ENCODE measurements at places on chromosomes 5 and 9. TPM values are rescaled to one million over a fixed set of nuclear protein-coding genes. Genes with fewer than 3 reads are reported as not detected.

CCL28 gene
- 3.6 TPM for total RNA-seq

TAL2 gene
- total RNA-seq, result 0.46 TPM

PCDHB3 gene
- total RNA-seq, result not detected

ERAP2 gene
- 11.2 TPM for total RNA-seq

DCAF12 gene
- 35.5 TPM for total RNA-seq

PRRT1B gene
- not detected for total RNA-seq

EXD3 gene
- total RNA-seq, result 6.3 TPM

GRCh38 chr9:35729700-35730485 is 2.1 kb downstream of the TLN1 start:
- DNase-seq, result no peak
- H3K36me3 ChIP-seq, result peaks cover 8% of the 10 kb centered on the region
- no peaks in the 10 kb centered on the region for H3K27me3 ChIP-seq
- H3K4me3 ChIP-seq, result peak overlapping the region; percentile 93
- peak overlapping the region; percentile 92 for H3K27ac ChIP-seq

DNA sequence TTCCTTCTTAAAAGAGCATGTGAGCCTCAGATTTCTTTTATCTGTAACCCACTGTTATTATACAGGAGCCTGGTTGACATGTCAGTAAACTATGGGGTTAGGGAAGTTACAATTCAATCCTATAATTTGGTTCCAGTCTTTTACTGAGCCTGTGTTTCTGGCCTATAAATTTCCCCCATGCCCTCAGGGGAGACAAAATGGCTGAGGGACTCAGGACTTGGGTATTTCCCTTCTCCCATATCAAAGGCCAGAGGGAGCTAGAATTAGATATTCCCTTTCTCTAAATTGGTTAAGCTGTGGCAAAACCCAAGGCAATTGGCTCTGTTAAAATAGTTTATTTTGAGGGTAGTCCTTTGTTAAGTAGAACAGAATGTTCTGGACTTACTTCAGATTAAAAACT is 823.2 kb downstream of the TLE1 start:
- no peak overlapping the region for H3K27ac ChIP-seq
- no peaks in the 10 kb centered on the region for H3K36me3 ChIP-seq
- no peak for DNase-seq
- no peak overlapping the region for H3K4me3 ChIP-seq

- H3K36me3 ChIP-seq, result no peaks in the 10 kb centered on the region
- no peak for DNase-seq
- H3K27me3 ChIP-seq, result no peaks in the 10 kb centered on the region
- H3K4me1 ChIP-seq, result no peaks in the 10 kb centered on the region
- no peak overlapping the region for H3K4me3 ChIP-seq
These were observed 89.1 kb upstream of the NFIB start for GRCh38 chr9:14403081-14403480.

DNA sequence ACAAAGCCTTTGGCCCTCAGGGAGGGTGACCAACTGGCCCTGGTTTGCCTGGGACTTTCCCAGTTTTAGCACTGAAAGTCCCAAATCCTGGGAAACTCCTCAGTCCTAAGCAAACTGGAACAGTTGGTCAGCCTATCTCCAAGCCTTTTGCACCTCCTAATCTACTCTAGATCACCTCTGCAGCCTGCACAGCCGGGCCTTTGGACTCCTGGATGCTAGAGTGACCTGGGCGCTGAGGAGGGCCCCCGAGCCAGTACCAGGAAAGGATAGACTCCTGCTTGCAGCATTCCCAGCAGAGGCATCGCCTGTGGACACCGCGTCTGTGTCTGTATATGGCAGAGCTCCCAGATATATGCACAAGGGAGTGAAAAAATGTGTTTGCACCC is 15.1 kb downstream of the IRF1 start:
- no peaks in the 10 kb centered on the region for H3K27me3 ChIP-seq
- H3K4me3 ChIP-seq, result no peak overlapping the region
- peaks cover 44% of the 10 kb centered on the region for H3K4me1 ChIP-seq

DNA sequence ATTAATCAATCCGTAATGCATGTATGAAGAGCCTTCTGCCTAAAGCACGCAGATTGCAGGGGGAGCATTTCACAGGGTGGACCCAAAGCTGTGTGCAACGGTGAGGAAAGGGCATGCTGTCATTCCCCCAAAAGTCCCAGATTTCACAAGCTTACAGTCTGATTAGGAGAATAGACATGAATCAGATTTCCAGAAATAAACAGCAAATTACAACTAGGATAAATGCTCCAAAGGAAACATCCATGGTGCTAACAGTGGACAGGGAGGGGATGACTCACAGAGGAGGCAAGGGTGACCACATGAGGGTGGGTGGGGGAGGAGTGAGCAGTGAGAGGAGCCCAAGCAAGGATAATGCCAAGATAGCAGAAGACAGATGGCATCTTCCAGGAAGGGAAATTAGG is 258.4 kb upstream of the TAS2R1 start:
- DNase-seq, result no peak
- H3K27me3 ChIP-seq, result no peaks in the 10 kb centered on the region
- H3K27ac ChIP-seq, result no peak overlapping the region
- H3K4me1 ChIP-seq, result no peaks in the 10 kb centered on the region
- H3K36me3 ChIP-seq, result no peaks in the 10 kb centered on the region

GRCh38 chr5:91194824-91195381 is 188.2 kb downstream of the ARRDC3 start:
- H3K4me3 ChIP-seq, result no peak overlapping the region
- DNase-seq, result no peak
- H3K4me1 ChIP-seq, result no peaks in the 10 kb centered on the region
- H3K27me3 ChIP-seq, result no peaks in the 10 kb centered on the region
- no peaks in the 10 kb centered on the region for H3K36me3 ChIP-seq
- no peak overlapping the region for H3K27ac ChIP-seq

DNA sequence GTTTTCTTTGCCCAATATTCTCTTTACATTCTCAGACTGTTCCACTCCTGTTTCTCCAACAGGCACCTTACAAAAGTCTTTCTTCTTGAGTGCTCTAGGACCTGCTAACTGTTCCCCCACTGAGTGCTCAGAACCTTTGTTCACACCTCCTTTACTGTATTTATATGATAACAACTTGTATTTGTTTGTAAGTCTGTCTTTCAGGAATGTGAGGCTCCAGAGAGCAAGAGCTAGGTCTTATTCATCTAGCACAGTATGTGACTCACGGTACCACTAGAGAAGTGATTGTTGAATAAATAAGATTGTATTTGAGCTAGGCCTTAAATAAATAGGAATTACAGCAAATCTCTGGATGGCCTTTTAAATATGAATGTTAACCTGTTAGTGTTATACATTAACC is 42.5 kb upstream of the MYOT start:
- no peaks in the 10 kb centered on the region for H3K27me3 ChIP-seq
- DNase-seq, result no peak
- no peak overlapping the region for H3K27ac ChIP-seq
- no peaks in the 10 kb centered on the region for H3K36me3 ChIP-seq
- H3K4me1 ChIP-seq, result no peaks in the 10 kb centered on the region

DNA sequence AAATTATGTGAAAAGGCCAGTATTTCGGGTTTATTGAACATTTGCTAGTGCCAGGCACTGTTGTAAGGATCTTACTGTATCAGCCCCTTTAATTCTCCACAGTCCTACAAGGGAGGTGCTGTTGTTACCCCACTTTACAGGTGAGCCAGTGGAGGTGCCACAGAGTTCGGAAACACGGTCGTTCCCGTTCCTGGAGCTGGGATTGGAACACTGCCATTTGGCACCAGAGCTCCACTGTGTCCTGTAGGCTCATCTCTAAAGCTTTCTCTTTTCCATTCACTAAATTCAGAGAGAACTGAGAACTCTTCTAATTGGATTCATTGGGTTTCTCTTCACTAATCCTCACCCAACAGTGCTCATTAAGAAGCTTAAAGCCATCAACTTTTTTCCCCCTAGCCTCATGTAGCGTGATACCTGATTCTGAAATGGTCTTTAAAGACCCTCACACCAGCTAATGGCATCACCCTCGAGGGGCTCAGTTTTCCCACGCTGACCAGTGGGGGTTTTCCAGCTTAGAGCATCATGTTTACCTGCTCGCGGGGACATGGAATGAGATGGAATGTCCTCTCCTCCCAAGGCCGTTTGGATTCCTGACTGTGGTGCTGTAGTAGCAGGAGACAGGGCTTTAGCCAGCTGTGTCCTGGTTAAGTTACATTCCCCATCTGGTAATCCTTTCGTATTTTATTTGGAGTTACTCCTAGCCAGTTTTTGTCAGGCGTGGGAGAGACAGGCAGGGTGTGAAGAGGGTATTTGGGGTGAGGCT is 5.8 kb downstream of the ERGIC1 start:
- no peaks in the 10 kb centered on the region for H3K36me3 ChIP-seq
- H3K27me3 ChIP-seq, result no peaks in the 10 kb centered on the region
- no peak for DNase-seq
- H3K4me3 ChIP-seq, result no peak overlapping the region
- H3K27ac ChIP-seq, result no peak overlapping the region

- H3K36me3 ChIP-seq, result no peaks in the 10 kb centered on the region
- H3K27ac ChIP-seq, result no peak overlapping the region
- H3K4me1 ChIP-seq, result no peaks in the 10 kb centered on the region
- no peaks in the 10 kb centered on the region for H3K27me3 ChIP-seq
- no peak for DNase-seq
These were observed 90.5 kb downstream of the ADAMTS2 start for GRCh38 chr5:179254638-179255271.

GRCh38 chr9:111633389-111633736 is 2.2 kb downstream of the DNAJC25 start:
- no peak overlapping the region for H3K27ac ChIP-seq
- 0 out of 2 replicates have a peak, but pooled peaks cover 3% of the 10 kb centered on the region for H3K36me3 ChIP-seq
- H3K27me3 ChIP-seq, result no peaks in the 10 kb centered on the region
- DNase-seq, result no peak
- no peaks in the 10 kb centered on the region for H3K4me1 ChIP-seq

DNA sequence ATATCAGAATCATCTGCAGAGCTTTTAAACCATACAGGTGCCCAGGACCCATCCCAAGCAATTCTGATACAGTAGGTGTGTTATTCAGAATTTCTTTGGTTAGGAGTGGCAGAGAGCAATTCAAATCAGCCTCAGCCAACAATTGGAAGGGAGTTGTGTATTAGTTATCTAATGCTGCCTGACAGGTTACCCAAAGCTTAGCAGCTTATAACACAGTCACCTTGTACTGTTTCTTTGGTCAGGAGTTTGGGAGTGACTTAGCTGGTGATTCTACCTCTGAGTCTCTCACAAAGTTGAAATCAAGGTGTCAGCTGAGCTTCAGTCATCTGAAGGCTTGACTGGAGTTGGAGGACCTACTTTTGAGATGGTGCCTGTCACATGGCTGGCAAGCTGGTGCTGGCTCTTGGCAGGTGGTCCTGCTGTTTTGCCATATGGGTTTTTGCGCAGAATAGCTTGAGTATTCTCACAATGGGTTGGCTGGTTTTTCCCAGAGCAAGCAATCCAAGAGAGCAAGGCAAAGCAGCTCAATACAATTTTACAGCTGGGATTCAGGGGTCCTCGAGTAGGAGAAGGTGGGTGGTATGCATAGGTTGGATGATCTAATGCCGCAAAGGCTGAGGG is 18.7 kb upstream of the CARNMT1 start:
- H3K4me1 ChIP-seq, result no peaks in the 10 kb centered on the region
- H3K4me3 ChIP-seq, result no peak overlapping the region
- H3K27ac ChIP-seq, result no peak overlapping the region
- H3K27me3 ChIP-seq, result no peaks in the 10 kb centered on the region
- no peaks in the 10 kb centered on the region for H3K36me3 ChIP-seq
- no peak for DNase-seq

- no peak for DNase-seq
- H3K4me3 ChIP-seq, result no peak overlapping the region
- no peaks in the 10 kb centered on the region for H3K36me3 ChIP-seq
- no peaks in the 10 kb centered on the region for H3K27me3 ChIP-seq
- H3K27ac ChIP-seq, result no peak overlapping the region
These were observed 210.3 kb upstream of the TNC start for GRCh38 chr9:115328228-115328627.

- no peak overlapping the region for H3K4me3 ChIP-seq
- H3K36me3 ChIP-seq, result no peaks in the 10 kb centered on the region
- H3K4me1 ChIP-seq, result no peaks in the 10 kb centered on the region
- no peak for DNase-seq
- no peaks in the 10 kb centered on the region for H3K27me3 ChIP-seq
These were observed 235.7 kb downstream of the COMMD10 start for GRCh38 chr5:116320486-116320885.

DNA sequence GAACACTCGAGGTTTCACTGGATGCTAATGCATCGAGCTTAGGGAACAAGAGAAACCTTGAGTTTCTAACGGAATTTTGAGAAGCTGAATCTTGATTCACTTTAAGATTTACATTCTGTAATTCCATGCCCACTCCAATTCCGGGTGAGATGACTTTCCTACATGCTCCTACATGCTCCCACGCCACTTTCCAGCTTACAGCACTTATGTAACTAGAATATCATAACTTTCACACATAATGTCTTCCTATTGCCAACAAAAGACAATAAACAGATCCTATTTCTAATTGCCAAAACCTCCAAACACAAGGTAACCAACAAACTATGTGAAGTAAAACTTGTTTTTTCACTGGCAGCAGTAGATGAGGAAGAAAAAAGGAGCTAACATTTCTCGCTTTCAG is 72.9 kb downstream of the ECPAS start:
- no peak overlapping the region for H3K4me3 ChIP-seq
- no peaks in the 10 kb centered on the region for H3K27me3 ChIP-seq
- no peaks in the 10 kb centered on the region for H3K4me1 ChIP-seq
- no peak overlapping the region for H3K27ac ChIP-seq
- peaks cover 49% of the 10 kb centered on the region for H3K36me3 ChIP-seq

GRCh38 chr9:111598733-111599091 is 735 bp downstream of the PTGR1 start:
- H3K27me3 ChIP-seq, result peaks cover 4% of the 10 kb centered on the region
- no peak for DNase-seq
- no peak overlapping the region for H3K27ac ChIP-seq
- peak overlapping the region; percentile 78 for H3K4me3 ChIP-seq
- no peaks in the 10 kb centered on the region for H3K36me3 ChIP-seq

- H3K4me3 ChIP-seq, result no peak overlapping the region
- H3K27me3 ChIP-seq, result no peaks in the 10 kb centered on the region
These were observed 239.4 kb upstream of the FBXL7 start for GRCh38 chr5:15260356-15261268.

GRCh38 chr5:8729437-8729836 is 816.4 kb downstream of the SEMA5A start:
- H3K27ac ChIP-seq, result no peak overlapping the region
- DNase-seq, result no peak
- H3K27me3 ChIP-seq, result no peaks in the 10 kb centered on the region
- no peaks in the 10 kb centered on the region for H3K36me3 ChIP-seq

- H3K4me3 ChIP-seq, result no peak overlapping the region
- no peak for DNase-seq
- no peaks in the 10 kb centered on the region for H3K36me3 ChIP-seq
- H3K27ac ChIP-seq, result no peak overlapping the region
- H3K27me3 ChIP-seq, result no peaks in the 10 kb centered on the region
These were observed 157.2 kb upstream of the ISL1 start for GRCh38 chr5:51225789-51226742.

DNA sequence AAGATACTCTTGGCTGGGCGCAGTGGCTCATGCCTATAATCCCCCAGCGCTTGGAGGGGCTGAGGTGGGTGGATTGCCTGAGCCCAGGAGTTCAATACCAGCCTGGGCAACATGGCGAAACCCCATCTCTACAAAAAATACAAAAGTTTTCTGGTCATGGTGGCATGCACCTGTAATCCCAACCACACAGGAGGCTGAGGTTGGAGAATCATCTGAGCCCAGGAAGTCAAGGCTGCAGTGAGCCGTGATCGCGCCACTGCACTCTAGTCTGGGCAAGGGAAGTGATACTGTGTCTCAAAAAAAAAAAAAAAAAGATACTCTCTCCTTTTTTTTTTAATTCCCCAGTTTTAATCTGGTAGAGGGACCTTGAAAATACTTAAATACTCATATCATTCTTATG is 15.0 kb downstream of the ANKRD33B start:
- peak overlapping the region; percentile 46 for H3K4me3 ChIP-seq
- H3K27me3 ChIP-seq, result no peaks in the 10 kb centered on the region
- peak; percentile 79 for DNase-seq
- peaks cover 9% of the 10 kb centered on the region for H3K36me3 ChIP-seq
- H3K4me1 ChIP-seq, result peaks cover 70% of the 10 kb centered on the region
